ENCODE measurements at places on chromosomes 6 and 20.

DNA sequence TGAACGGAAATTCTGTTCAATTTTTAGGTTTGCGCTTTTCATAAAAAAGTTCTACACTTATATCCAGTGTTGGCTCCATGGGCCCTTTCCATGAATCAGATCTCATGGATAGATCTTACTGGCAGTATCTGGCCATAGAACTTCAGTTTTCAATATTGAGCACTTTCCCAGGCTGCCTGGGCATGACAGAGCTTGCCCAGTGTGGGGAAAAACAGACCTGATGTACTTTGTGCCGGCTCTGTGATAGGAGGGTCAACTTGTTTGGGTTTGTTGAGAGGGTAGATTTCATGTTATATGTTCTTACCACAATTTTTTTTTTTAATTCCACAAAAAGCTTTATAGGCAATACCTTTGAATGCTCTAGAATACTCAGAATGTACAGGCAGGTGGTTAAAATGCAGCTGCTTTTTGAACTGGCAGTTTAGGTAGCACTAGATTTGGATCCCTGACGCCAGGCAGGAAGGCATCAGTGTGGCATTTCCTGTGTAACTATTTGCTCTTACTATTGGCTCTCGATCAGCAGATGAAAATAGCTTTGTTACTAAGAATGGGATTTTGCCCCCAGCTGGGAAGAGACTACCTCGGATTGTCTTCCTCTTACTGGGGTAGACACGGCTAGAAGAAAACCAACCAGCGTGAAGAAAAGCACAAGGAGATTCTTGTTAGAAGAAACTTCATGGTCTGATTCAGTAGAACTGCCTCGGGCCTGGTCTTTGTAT, 404.9 kb upstream of the SOX4 start:
- no peak for DNase-seq

DNA sequence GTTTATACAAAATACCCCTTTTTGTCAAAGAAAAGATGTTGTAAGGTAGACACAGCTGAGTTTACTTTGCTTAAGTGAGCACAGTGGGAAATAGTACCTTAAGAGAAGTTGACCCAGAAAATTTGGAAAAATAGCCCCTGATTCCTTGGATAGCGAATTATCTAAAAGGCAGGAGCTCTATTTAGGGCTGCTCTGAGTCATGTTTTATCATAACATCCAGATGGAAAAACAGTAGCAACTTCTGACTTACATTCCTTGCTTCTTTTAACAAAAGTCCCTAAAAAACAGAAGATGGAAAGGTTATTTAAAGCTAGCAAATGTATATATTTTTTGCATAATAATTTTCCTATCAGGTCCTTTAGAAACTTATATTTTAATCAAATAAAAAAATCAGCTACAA, 59.0 kb downstream of the THEMIS start:
- no peak for DNase-seq

DNA sequence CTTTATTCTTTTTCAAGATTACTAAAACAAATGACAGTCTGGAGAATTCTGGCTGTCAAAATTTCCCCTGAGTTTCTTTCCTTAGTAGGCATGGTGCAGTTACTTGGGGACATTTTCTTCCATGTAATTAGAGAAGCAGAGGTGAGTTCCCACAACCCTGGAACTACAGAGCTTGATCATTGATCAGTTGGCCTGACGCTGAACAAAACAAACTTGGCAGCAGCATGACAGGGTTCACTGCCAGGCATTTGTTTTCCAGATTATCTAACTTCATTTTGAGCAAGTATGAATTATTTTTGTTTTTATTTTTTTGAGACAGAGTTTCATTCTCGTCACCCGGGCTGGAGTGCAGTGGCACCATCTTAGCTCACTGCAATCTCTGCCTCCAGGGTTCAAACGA, 22.6 kb downstream of the IYD start:
- DNase-seq: no peak

DNA sequence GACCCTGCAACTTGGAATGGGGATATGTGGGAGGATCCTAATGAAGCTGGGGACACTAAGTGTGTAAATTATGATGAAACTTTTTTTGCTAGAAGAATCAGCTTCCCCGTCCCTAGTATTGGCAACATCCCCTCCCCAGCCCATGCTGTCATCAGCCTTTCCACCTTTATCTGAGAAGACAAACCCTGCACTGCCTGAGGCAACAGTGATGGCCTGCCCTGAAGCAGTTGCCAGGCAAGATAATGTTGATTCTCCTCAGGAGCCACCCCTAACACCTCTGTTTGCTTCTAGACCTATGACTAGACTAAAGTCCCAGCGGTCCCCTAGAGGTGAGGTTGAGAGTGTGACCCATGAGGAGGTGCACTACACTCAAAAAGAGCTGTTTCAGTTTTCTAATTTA, 27.1 kb downstream of the MICA start:
- DNase-seq: no peak

DNA sequence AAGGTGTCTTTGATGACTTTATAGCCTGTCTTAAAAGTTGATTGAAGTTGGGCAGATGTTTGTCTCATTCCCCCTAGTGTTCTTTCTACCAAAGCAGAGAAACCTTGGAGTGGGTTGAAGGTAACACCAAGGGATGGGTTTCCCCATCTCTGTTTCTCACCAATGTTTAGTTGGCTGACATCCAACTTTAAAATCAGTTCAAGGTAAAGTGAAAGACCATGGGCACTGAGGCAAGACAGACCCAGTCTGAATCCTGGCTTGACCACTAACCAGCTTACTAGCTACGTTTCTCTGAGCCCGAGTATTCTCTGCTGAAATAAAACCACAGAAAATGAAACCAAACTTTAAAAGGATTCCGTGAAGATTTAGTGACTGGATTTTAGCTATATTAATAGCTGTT, 258.9 kb downstream of the KIF16B start:
- no peak for DNase-seq
